AG08395 (cell line): ENCODE measurements at places on chromosomes 3 and 15.

GRCh38 chr3:24830230-24831152, 335.8 kb upstream of the THRB start:
- no peak for DNase-seq

GRCh38 chr15:73704869-73705645, 20.9 kb downstream of the CD276 start:
- peak; percentile 73 for DNase-seq

GRCh38 chr3:131782751-131783150, 252.1 kb downstream of the CPNE4 start:
- no peak for DNase-seq

DNA sequence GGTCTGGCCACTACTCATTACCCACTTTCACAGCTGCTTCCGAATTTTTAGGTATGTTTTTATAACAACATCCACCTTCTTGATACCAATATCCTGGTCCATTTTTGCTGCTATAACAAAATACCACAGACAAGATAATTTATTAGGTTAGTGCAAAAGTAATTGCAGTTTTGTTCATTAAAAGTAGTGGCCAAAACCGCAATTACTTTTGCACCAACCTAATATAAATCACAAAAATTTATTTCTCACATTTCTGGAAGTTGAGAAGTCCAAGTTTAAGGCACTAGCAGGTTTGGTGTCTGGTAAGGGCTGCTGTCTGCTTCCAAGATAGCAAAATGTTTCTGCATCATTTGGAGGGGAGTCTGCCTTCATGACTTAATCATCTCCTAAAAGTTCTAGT, 624.7 kb upstream of the ALCAM start:
- no peak for DNase-seq

DNA sequence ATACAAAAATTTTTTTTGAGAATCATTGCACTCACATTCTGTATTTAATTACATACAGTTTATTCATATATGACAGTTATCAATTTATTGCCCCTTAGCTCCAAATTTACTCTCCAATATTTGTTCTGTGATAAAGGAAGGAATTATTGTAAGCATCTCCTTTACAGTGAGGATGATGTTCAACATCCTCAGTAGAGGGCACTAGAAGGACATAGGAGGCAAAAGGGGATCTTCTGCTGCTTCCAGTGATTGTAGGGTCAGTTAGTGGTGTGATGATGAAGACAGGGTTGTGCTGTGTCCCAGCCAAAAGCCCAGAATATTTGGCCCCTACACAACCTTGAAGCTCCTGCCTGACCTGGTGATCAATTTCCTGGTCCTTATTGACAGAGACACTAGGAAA, 89.9 kb upstream of the DCBLD2 start:
- peak; percentile 14 for DNase-seq

DNA sequence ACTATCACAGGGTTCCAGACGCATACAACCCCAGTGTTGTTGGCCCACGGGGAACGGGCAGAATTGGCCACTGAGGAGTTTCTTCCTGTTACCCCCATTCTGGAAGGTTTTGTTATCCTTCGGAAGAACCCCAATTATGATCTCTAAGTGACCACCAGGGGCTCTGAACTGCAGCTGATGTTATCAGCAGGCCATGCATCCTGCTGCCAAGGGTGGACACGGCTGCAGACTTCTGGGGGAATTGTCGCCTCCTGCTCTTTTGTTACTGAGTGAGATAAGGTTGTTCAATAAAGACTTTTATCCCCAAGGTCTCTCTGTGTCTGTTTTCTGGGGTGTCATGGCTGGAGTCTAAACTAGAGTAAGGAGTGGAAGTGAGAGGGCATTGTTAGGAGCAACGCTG, 5.7 kb upstream of the EIF4G1 start:
- DNase-seq: no peak

DNA sequence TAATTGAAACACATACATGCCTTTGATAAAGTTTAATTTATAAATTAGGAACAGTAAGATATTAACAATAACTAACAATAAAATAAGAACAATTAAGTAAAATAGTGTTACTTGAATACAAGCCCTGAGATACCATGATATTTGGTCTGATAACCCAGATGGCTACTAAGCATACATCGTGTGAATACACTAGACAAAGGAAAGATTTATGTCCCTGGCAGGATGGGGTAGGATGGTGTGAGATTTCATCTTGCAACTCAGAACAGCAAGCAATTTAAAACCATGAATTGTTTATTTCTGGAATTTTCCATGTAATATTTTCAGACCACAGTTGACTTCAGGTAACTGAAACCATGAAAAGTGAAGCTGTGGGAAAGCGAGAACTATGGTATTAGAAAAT, 169.5 kb downstream of the DIPK2A start:
- no peak for DNase-seq

DNA sequence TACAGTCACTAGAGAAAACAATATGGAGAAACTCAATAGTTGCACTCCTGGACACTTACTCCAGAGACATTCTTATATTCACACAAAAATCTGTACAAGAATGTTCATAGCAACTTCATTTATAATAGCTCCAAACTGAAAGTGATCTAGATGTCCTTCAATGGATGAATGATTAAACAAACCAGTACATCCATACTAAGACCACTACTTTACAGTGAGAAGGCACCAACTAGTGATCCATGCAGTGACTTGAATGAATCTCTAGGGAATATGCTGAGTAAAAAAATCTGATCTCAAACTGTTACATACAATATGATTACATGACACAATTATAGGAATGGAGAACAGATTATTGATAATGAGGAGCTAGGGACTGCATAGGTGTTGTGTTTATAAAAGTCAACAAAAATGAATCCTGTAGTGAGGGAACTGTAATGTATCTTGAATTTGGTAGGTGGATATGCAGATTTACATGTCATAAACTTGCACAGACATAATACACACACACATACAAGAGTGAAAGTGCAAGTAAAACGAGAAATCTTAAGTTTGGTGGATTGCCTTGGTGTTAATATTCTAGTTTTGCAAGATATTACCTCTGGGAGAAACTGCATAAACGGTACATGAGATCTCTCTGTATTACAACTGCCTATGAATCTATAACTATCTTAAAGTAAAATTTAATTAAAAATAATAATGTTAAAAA, 85.7 kb downstream of the SPATA16 start:
- no peak for DNase-seq

- no peak for DNase-seq
These were observed 18.0 kb downstream of the TMEM44 start for GRCh38 chr3:194615226-194615625.

GRCh38 chr3:77142578-77142977, 102.7 kb downstream of the ROBO2 start:
- DNase-seq: no peak

- DNase-seq: no peak
These were observed 536 bp downstream of the SNAPC5 start for GRCh38 chr15:66496951-66497501.
